ENCODE measurements at places on chromosomes 13 and 19.

DNA sequence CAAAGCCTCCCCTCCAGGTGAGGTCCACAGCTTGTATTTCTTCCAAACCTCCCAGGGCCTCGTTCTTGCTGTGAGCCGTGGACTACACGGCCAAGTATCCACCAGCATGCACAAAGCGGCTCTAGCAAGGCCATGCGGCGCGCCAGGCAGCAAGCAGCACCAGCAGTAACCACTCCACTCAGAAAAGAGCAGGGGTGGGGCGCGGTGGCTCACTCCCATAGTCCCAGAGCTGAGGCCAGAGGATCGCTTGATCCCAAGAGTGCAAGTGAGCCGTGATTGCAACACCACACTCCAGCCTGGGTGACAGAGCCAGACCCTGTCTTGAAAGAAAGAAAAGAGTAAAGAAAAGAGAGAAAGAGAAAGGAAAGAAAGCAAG is 4.7 kb downstream of the CCDC8 start:
- no peak for DNase-seq

- no peak for DNase-seq
Observed at GRCh38 chr13:31996601-31997000, 35.0 kb upstream of the FRY start.

- no peak for DNase-seq
Observed at GRCh38 chr13:81493144-81493543, 1152.2 kb upstream of the SPRY2 start.

DNA sequence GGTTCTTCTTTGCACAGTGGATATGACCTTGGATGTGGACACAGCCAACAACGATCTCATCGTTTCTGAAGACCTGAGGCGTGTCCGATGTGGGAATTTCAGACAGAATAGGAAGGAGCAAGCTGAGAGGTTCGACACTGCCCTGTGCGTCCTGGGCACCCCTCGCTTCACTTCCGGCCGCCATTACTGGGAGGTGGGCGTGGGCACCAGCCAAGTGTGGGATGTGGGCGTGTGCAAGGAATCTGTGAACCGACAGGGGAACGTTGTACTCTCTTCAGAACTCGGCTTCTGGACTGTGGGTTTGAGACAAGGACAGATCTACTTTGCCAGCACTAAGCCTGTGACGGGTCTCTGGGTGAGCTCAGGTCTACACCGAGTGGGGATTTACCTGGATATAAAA is 9.4 kb downstream of the RFPL4AL1 start:
- no peak for DNase-seq

GRCh38 chr13:102517959-102518358 is 78.8 kb upstream of the TPP2 start:
- DNase-seq, result no peak

GRCh38 chr13:48264058-48264457 is 31.1 kb downstream of the ITM2B start:
- DNase-seq, result no peak

Data from NCI-H446 (cell line).